Stromal cell of bone marrow (primary cell): ENCODE measurements at places on chromosomes 12 and 14.

GRCh38 chr12:7555752-7556151 is 52.2 kb upstream of the CD163 start:
- peak; percentile 54 for DNase-seq

DNA sequence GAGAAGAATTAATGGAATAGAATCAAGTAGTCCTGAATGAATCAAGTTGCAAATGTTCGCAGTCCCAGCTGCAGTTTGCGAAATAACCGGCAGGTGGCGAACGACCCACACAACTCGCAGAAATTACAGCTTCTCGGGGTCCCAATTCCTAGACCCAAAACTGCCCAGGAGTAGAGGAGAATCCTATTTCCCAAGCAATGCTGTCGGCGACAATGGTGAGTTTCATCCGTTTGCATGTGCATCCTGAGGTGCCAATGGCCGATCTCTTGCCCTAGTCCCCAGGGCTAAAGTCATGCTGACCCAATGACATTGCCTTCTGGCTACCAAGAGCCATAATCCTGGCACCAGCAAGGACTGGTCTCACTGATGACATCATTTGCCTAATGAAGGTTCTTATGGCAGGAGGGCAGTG is 8.5 kb upstream of the ASCL1 start:
- DNase-seq, result no peak

GRCh38 chr14:73393375-73393774 is 65.0 kb downstream of the NUMB start:
- DNase-seq, result no peak

GRCh38 chr12:122789637-122790036 is 15.3 kb downstream of the CCDC62 start:
- DNase-seq, result no peak

DNA sequence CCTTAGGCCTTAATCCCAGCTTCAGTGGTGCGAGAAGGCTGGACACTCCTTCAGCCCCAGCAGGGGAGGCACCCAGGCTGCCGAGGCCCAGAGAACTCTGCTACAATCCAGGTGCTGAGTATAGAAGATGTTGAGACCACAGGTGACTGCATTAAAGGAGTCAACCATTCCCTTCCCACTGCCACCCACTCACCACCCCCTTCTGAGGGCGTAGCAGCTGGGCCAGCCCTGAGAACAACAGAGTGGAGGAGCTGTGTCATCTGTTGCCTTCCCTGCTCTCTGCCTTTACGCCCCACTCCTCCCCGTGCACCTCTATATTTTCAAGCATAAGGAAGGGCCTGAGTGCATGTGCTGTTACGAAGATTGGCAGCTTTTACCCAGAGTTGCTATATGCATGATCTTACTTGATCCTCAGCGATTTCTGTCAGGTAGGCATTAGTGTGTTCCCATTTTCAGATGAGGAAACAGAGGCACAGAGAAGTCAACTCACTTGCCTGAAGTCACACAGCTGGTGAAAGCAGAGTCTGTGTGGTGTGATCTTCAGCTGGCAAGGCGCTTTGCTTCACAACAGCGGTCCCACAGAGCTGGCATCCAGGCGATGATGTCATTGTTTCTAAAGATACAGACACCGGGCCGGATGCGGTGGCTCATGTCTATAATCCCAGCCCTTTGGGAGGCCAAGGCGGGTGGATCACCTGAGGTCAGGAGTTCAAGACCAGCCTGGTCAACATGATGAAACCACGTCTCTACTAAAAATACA is 46.7 kb downstream of the RIN3 start:
- DNase-seq, result no peak

- DNase-seq, result no peak
Observed at GRCh38 chr14:77485256-77485655, 13.4 kb downstream of the ISM2 start.

GRCh38 chr12:128365032-128365431 is 98.1 kb downstream of the TMEM132C start:
- DNase-seq, result no peak

- peak; percentile 59 for DNase-seq
Observed at GRCh38 chr14:51783765-51784164, 76.6 kb upstream of the GNG2 start.
